ENCODE measurements at places on chromosomes 3 and 15. TPM values are rescaled to one million over a fixed set of nuclear protein-coding genes. Genes with fewer than 3 reads are reported as not detected.

The GNAT1 gene
- not detected for total RNA-seq

The AHSG gene
- total RNA-seq = 0.16 TPM

The SERPINI2 gene
- total RNA-seq = not detected

The SLC12A8 gene
- 1.7 TPM for total RNA-seq

The NPAP1 gene
- not detected for total RNA-seq

The KNG1 gene
- not detected for total RNA-seq

The GABRB3 gene
- total RNA-seq = 76.9 TPM

The TMC3 gene
- total RNA-seq = not detected

The NEK10 gene
- total RNA-seq = 1.3 TPM

The SCN11A gene
- 0.02 TPM for total RNA-seq

The LRRC34 gene
- not detected for total RNA-seq

The PTPRG gene
- 2.2 TPM for total RNA-seq

The SEMA6D gene
- not detected for total RNA-seq

The TIMP4 gene
- total RNA-seq = 13.0 TPM

The ZNF662 gene
- not detected for total RNA-seq

The KLHL18 gene
- total RNA-seq = 18.1 TPM

The FAM81A gene
- total RNA-seq = 13.4 TPM

The UBA3 gene
- total RNA-seq = 24.4 TPM

The ANKRD63 gene
- total RNA-seq = 0.41 TPM

Measured in A549 treated with GW870086 at 1 μM for 4 hours (cell line).